ENCODE measurements at places on chromosomes 7 and 10.

- DNase-seq = no peak
These were observed 37.8 kb downstream of the CAV1 start for GRCh38 chr7:116562529-116563121.

GRCh38 chr7:157096286-157097055 is 42.3 kb upstream of the UBE3C start:
- DNase-seq = no peak

- DNase-seq = no peak
These were observed 480 bp downstream of the MNX1 start for GRCh38 chr7:157009778-157010587.

- DNase-seq = no peak
These were observed 685.3 kb upstream of the GALNT17 start for GRCh38 chr7:70446448-70447143.

GRCh38 chr7:89593125-89593524 is 561.1 kb upstream of the STEAP1 start:
- no peak for DNase-seq

- no peak for DNase-seq
These were observed 130.0 kb downstream of the ARHGAP22 start for GRCh38 chr10:48474765-48475365.
